CD4-positive, alpha-beta T cell treated with Interleukin-21 for 1 hour (primary cell): ENCODE measurements at places on chromosomes 7 and 10.

- no peak for DNase-seq
Observed at GRCh38 chr10:44960482-44961229, 1.1 kb downstream of the RASSF4 start.

GRCh38 chr7:144470078-144470477, 66.6 kb upstream of the NOBOX start:
- DNase-seq = no peak

GRCh38 chr7:155860840-155861479, 48.7 kb upstream of the SHH start:
- DNase-seq = no peak

- DNase-seq = no peak
Observed at GRCh38 chr7:81574723-81575326, 195.0 kb downstream of the HGF start.

DNA sequence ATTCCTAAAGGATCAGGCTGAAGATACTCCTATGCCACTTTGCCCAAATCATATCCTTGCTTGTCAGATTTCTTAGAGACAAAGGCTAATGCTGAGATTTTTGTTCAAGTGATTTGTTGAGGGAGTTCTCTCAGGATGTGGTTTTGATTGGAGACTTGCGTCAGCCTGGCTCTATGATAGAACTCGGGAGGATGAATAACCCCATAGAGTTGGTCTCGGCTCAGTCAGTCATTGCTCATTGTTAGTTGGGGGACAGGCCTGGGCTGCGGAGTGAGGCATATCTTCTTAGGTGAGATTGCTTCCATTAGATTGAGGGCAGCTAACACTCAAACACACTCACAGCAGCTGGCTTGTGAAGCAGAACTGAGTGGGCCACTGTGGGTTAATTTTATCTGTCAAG, 203.4 kb downstream of the KIF20B start:
- DNase-seq = no peak

DNA sequence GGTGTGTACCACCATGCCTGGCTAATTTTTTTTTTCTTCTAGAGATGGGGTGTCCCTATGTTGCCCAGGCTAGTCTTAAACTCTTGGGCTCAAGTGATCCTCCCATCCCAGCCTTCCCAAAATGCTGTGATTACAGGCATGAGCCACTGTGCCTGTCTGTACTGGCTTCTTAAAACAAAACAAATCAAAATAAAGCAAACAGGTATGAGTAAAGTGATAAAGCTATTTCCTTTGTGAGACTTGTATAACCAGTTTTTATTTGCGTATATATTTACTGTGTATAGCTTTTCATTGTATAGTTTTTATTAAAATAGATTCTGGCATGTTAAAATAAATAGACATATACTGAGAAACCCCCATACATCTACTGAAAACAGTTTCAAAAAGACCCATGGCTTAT, 14.3 kb downstream of the LCOR start:
- no peak for DNase-seq

DNA sequence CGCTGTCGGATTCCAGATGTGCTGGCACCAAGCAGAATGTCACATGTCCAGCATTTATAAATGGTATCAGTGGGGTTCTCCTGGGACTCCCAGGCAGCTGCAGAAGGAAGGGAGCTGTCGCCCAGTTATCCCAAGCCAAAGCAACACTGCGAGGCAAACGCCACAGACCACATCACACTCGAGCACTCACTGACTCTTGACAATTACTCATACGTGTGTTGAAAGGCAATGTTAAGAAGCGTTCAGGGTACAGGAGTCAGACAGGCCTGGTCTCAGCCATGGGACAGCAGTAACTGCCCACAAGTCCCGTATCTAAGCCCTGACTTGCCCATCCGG, 113.4 kb downstream of the DIP2C start:
- no peak for DNase-seq

DNA sequence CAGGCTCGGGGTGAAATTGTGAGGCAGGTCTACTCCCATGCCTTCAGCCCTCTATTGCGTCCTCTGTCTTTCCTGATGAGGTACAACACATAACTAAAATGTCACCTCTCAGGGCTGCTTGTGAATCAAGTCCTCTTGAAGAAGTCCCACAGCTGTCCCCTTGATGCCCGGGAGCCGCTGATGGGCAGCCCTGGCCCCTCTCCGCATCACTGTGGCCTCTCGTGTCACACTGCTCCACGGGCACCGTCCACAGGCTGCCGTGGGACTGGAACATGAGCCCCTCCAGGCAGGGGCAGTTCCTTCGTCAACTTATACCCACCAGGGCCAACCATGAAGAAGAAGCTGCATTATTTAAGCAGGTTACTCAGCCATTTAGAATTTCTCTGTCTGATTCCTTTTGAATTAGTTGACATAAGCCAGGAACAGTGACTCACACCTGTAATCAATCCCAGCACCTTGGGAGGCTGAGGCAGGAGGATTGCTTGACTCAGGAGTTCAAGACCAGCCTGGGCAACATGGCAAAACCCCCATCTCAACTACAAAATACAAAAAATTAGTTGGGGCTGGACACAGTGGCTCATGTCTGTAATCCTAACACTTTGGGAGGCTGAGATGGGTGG, 58.5 kb upstream of the UBE3C start:
- no peak for DNase-seq

DNA sequence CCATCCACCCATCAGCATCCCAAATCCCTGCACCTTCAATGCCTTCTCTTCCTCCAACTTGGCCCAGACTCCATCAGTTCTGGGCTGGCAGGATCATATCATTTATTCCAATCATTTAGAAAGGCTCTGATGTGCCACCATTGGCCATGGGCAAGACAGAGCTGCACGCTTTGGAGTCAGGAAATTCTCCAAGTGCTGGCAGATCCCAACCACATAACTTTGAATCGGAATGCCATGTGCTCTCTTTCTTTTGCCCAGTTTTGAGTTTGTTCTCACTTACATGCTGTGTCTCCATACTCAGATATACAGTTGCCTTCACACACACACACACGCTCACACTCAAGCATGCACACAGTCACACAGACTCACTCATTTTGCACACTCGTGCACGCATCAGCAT, 85.7 kb upstream of the GHITM start:
- no peak for DNase-seq

DNA sequence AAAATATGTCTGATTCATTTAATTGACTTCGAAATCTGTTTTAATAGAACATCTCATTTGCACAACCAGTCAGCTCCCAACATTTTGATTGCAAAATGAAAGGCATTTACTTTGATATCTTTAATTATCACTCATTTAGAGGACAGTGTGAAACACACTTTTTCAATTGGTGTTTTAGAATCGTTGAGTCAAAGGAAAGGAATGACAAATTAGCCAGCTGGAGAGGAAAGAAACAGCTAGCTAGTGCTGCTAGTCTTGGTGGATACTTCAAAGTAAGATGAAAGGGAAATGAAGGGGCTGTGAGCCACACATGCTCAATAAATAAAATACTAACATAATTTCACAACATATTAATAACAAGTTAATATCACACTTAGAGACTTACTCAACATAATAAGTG, 570.2 kb downstream of the PHTF2 start:
- DNase-seq = no peak

GRCh38 chr7:2821842-2822507, 22.1 kb downstream of the GNA12 start:
- DNase-seq = no peak

DNA sequence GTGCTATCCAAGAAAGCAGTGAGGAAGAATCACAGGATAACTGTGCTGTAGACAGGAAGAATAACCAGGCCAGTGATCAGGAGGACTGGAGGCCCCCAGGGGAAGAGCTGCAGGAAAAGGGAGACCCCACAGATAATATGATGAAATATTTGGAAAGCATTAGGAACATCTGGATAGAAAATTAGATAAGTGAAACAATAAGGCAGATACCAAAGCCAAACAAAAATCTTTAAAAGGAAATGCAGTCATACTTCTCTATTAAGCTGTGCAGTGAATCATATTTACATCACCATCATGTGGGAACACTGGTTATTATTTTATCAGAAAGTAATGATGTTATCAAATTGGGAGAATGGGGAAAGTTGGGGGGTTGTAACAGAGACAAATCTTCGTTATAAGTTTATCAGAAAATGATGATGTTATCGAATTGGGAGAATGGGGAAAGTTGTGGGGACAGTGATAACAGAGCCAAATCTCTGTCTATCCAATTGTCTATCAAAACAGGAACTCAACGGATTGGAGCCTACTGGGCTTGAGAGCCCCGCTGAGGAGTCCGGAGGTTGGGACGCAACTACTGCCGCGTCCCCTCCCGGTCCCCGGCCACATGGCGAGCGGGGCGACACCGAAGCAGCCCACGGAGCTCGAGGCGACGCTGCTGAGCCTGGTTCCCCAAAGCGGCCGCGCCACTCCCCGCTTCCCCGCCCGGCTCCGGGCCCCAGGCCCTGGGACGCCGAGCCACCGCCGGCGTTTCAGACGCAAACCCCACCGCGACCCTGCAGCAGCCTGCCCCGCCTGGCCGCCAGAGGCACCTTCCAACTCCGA, 14.0 kb upstream of the RALA start:
- no peak for DNase-seq

- DNase-seq = no peak
Observed at GRCh38 chr7:135217645-135218509, 6.6 kb upstream of the WDR91 start.

DNA sequence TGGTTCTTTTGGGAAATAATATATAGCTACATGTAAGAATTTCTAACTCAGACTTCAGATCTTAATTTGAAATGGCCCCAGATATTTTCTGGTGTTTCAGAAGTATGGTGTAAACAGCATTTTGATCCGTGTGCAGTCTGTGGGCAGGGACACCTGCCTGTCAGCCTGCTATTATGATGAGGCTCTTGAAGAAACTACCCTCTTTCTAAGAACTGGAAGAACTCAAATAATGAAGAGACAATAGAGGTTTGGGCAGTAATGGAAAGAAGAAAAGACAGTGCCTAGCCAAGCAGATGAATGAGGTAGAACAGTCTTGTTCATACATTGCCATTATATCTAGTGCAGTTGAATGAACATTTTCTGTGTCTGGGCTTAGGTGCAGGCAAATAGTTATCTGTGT, 256.6 kb downstream of the ARHGAP21 start:
- DNase-seq = no peak

- no peak for DNase-seq
Observed at GRCh38 chr10:619710-620109, 69.8 kb downstream of the DIP2C start.

- no peak for DNase-seq
Observed at GRCh38 chr7:21251151-21251800, 176.6 kb upstream of the SP4 start.

- no peak for DNase-seq
Observed at GRCh38 chr7:46752881-46753366, 829.0 kb downstream of the TNS3 start.

DNA sequence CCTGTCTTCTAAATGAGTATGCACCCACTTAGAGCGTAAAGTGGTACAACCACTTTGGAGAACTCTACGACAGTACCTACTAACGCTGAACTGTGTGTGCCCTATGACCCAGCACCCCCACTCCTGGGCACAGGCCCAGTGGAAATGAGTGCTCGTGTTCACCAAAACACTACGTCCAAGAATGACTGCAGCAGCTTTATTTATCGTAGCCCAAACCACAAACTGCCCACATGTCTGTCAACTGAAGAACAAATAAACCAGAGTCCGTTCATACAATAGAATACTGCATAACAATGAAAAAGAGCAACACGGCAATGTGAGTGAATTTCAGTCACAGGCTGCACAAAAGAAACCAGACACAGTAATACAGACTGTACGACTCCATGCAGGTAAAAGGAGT, 35.4 kb downstream of the TLL2 start:
- no peak for DNase-seq

DNA sequence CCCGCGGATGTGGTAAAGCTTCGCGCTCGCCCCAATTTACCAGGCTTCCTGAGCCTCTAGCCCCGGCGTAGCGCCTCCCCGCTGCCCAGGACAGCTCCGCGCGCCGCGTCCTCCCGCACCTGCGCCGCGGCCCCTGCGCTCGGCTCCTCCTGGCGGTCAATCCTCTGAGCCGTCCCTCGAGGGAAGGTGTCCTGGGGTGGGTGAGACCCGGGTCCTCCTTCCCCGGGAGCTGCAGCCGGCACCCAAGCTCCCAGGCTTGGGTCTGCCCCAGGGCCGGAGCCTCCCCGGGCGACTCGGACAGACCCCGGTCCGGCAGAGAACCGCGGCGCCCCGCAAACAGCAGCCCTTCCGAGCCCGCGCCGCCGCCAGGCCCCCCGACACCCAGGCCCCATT, 512 bp downstream of the OSBPL3 start:
- DNase-seq = peak; percentile 82

GRCh38 chr7:49023345-49024328, 99.3 kb downstream of the CDC14C start:
- no peak for DNase-seq

DNA sequence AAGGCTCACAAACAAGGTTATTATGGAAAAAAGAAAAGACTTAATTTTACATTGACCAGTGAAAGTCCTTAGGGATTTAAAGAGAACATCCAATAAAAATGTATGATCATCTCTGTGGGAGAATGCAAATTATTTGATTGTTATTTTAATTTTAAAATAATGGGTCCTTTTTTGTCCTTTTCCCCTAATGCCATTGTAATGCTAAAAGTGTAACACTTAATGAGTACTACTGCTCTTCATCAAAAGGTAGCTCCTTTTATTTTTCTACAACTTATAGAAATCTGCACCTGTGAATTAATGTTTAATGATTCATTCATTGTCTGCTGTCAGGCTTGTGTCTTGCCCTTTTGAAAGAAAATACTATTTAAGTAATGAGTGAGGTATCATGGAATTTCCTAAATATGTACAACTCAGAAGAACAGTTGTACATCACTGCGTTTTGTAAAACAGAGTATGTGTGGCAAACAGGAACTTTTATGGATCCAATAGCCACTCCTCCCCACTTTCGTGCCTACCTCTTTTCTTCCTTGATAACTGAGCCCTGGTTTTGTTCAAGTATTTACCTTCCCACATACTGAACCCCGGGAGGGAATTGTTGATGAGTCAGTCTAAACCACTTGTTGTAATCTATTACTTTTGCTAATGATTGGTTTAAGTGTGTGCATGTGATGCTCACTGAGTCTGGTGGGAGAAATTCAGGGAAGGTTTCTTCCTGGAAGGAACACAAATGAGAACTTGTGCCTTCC, 19.9 kb upstream of the TRUB1 start:
- no peak for DNase-seq

GRCh38 chr10:475709-476454, 213.6 kb downstream of the DIP2C start:
- DNase-seq = no peak

- no peak for DNase-seq
Observed at GRCh38 chr10:124799211-124799610, 2.4 kb upstream of the ABRAXAS2 start.

DNA sequence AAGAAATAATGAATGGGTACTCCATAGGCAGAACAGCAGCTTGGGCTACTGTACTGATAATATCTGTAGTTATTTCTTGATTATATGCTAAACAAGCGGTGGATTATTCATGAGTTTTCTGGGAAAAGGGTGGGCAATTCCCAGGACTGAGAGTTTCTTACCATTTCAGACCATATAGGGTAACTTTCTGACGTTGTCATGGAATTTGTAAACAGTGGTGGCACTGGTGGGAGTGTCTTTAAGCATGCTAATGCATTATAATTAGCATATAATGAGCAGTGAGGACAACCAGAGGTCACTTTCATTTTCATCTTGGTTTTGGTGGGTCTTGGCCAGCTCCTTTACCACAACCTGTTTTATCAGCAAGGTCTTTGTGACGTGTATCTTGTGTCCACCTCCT, 399.7 kb downstream of the CDC14C start:
- DNase-seq = no peak

- no peak for DNase-seq
Observed at GRCh38 chr7:49778731-49779270, 5.4 kb downstream of the VWC2 start.
